ENCODE measurements at places on chromosomes 2 and 18.

- DNase-seq = no peak
Observed at GRCh38 chr2:130336150-130336876, 6.4 kb upstream of the IMP4 start.

DNA sequence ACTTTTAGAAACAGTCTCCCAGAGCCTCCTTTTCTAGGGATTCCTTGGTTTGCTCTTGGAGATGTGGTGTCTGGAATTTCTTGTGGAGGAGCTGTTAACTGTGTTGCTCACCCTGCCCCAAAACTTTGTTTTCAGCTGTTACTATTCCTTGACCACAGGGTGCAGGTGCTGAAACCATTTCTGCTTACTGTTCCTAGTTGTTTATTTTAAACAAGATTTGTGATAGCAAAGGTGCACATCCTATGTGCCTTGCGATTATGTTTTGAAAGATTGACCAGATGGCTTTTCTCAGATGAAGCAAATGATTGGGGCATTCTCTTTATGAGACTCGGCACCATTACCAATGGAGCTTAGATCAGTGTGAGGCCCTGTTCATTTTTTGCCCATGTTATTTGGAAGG, 111.2 kb downstream of the RAB3GAP1 start:
- no peak for DNase-seq

GRCh38 chr2:46980786-46981573, 65.4 kb upstream of the MCFD2 start:
- no peak for DNase-seq

GRCh38 chr18:10419420-10420103, 34.9 kb upstream of the APCDD1 start:
- no peak for DNase-seq

- DNase-seq = no peak
Observed at GRCh38 chr2:241547781-241548450, 10.6 kb upstream of the BOK start.

DNA sequence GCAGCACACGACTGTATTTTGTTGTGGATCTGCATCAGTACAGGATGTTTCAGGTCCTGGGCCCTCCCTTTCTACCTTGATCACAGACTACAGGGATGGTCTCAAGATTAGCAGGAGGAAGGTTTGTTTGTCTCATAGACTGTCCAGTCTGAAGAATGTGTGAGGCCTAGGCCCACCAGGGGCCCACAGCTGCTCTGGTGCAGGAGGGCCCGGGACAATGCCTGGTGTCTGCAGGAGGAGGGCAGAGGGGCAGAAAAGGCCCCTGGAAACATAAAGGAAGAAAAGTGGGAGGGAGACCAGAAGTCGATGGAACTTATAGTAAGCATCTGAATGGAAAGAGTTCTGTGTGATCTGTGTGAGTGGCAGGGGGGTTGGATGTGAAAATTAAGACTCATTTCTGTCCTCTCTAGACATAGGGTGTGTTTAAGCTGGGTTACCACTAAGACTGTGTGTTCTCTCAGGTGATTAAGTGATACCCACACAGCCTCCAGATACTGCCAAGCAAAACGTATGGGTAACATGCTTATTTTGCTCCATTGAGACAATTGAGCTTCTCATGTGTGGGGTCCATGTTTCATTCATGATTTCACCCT, 33.4 kb upstream of the LPIN2 start:
- DNase-seq = no peak

DNA sequence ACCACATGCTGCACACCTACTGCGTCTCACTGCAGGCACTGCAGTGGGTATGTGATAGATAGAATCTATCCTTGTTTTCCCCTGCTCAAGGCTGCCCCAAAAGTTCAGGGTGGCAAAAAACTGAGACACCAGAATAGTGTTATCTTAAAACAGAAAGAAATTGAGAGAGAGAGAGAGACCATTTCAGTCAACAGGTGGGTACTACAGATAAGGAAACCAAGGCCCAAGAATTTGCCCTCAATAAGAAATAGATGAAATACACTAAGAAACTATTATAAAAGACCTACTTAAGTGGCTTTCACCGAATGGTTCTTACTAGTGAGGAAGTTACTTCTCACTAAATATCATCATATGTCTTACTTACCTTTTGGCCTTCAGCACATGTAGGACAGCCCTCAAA, 27.9 kb downstream of the EPG5 start:
- no peak for DNase-seq

DNA sequence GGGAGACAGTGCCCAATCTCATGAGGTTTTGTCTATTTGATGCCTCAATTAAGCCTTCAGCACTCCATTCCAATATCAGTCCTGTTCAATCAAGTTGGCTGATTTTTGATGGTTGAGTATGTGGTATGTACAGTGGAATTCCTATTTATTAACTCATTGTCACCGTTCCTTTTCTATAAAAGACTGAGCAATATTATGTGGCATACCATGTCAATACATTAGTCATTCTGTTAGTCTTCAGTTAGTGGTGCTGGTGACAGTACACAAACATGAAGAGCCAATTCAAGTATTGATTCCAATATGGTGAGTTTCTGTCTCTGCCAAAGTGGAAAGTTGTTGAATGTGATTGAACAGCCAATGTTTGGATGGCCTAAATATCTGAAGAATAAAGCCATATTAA, 1343.9 kb downstream of the SUCLG1 start:
- no peak for DNase-seq

- DNase-seq = peak; percentile 84
Observed at GRCh38 chr2:230932556-230933511, 7.8 kb upstream of the GPR55 start.

GRCh38 chr2:234273887-234274584, 222.8 kb downstream of the ARL4C start:
- no peak for DNase-seq

DNA sequence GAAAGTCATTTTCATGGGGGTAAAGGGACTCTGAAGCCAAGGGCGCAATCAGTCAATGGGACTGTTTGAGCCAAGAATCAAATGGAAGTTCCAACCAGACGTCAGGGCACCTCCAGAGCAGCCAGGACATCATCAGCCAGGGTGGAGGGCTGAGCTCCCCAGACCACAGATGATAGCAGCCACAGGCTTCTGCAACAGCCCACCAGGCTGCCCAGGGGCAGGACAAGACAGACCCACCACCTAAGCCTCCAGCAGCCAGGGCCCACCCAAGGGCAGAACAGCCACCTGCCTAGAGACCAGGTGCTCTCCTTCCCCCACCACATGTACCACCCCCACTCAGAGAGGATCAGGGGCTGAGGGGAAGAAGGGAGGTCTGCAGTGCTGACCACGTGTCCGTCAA, 53.8 kb upstream of the SLC66A3 start:
- DNase-seq = no peak
